ENCODE measurements at places on chromosomes 4 and X. TPM values are rescaled to one million over a fixed set of nuclear protein-coding genes. Genes with fewer than 3 reads are reported as not detected.

The PLP1 gene
- not detected for total RNA-seq

The USP9X gene
- 56.9 TPM for total RNA-seq

The TMEM255A gene
- total RNA-seq, result 0.14 TPM

The LONRF3 gene
- 1.6 TPM for total RNA-seq

The ENPEP gene
- total RNA-seq, result 0.58 TPM

The ANOS1 gene
- total RNA-seq, result 0.08 TPM

- peak; percentile 43 for DNase-seq
Observed at GRCh38 chr4:26204249-26204825, 116.5 kb upstream of the RBPJ start.

GRCh38 chrX:124887572-124887971, 432.1 kb upstream of the TEX13C start:
- DNase-seq, result no peak

DNA sequence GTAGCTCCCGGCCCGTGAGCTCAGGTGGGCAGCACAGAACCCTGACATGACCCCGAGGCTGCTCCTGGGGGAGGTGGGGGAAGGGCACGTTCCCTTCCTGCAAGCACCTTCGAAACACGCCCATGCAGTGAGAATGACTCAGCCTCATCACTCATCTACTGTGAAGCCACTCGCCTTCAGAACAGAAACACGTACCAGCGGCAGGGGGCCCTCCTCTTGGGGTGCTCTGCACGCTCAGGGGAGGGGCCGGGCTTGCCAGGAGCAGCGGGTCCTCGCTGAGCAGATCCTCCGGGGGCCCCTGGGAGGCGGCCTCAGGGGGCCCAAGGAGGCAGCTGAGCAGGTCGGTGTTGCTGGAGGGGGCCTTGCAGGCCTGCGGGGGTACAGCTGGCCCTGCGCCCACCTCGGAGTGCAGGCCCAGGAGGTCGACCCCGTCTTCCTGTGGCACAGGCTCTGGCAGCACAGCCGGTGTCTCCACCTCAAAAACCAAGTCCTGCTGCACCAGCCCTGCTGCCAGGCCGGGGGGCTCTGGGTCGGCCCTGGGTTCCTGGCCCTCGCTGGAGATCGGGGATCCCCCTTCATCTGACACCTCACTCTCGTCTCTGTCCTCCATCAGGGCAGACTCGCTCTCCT, 40.9 kb upstream of the CPLX1 start:
- no peak for DNase-seq

DNA sequence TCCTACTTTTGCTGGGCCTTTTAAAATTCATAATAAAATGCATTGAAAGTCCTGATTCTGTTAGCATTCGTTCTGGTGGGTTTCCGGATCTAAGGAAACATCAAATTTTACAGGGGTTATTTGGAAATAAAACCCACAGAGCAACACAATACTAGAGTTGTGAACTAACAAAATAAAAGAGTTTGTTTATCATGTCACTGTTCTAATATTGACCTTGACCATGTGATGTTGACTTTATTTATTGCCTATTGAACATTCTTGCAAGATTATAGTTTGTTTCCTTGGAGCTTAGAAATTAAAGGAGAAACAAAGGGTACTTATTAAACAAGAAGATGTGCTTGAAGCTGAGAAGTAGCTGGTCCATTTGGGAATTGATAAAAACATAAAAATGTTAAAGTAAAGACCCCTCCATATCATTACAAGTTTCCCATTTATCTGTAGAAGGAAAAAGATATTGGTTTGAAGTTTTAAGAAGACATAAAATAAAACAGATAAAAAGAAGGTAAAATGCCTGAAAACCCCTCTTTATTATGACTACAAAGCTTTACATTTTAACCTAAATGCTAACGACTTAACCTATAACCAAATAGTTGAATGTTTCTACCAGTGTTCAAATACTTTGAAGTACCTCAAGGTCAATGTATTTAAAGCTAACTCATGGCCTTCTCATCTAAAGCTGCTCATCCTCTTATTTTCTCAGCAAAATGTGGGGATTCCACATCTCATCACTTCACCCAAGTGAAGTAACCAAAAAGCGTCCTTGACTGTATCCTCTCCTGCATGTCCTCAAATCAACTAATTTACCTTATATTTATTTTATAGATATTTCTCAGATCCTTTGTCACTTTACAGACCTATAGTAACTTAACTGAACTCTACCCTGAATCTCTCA, 179.6 kb downstream of the GASK1B start:
- no peak for DNase-seq

GRCh38 chr4:163295138-163295537, 37.3 kb downstream of the NPY1R start:
- DNase-seq, result no peak

- DNase-seq, result no peak
Observed at GRCh38 chr4:83080561-83080960, 34.0 kb downstream of the PLAC8 start.

DNA sequence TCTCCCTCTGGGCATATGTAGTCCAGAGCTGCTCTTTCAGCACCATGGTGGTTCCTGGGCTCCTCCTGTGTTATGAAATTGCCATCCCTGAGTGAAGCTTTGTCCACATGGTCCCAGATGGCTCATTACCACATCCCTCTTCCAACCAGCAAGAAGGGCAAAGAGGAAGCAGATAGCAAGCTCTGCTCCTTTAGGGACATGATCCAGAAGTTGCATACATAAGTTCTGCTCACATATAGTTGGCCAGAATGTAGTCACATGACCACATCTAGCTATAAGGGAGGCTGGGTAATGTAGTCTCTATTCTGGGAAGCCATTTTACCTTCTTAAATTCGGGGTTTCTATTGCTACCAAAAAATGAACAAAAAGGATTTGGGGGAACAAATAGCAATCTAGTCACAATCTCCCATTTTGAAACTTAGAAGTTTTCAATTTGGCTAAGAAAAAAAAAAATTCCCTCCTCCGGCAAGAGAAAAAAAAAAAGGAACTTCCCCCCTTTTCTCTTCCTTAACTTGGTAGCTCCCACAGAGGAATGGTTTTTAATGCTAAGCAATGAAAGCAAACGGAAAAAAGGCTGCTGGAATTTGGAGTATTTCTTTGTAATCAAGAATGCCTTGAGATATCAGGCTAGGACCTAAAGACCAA, 88.2 kb upstream of the USP9X start:
- no peak for DNase-seq

All from activated naive CD8-positive, alpha-beta T cell treated with anti-CD3 and anti-CD28 coated beads, Interleukin-2, amount 10 ng/mL, durations not matched to agents 7 days and 5 days (primary cell).